ENCODE measurements at places on chromosomes 4 and X.

GRCh38 chr4:48779095-48779997 is 733 bp downstream of the FRYL start:
- DNase-seq: peak; percentile 75

DNA sequence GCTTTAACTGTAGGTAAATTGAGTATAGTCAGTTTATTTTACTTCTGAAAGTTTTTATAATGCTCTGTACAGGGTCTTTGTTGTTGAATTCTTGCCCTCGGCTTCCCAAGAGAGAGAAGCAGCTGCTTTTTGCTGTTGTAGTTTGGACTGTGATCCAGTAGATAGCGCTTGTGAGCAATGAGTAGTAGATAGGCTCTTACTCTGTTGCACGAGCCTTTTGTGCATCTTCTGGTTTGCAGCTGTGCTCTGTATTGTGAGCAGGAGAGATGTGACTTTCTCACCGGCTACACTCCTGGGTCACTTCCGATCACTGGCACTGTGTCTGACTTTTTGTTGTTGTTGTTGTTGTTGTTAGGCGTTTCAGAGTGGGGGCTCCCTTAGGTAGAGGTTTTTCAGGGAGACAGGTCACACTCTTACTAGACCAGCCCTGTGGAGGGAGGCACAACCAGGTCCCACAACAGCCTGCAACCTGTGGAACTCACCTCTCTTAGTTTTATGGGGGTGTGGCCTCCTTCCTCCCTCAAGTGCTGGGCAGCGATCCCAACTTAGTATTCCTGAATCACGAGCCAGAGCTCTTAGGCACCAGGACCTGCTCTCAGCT is 822.1 kb upstream of the GALNTL6 start:
- no peak for DNase-seq

- DNase-seq: no peak
Observed at GRCh38 chr4:47945930-47946726, 31.7 kb upstream of the NFXL1 start.

GRCh38 chrX:153819384-153820040 is 10.8 kb downstream of the PDZD4 start:
- DNase-seq: no peak

- DNase-seq: peak; percentile 13
Observed at GRCh38 chr4:3009422-3009821, 46.1 kb downstream of the GRK4 start.

DNA sequence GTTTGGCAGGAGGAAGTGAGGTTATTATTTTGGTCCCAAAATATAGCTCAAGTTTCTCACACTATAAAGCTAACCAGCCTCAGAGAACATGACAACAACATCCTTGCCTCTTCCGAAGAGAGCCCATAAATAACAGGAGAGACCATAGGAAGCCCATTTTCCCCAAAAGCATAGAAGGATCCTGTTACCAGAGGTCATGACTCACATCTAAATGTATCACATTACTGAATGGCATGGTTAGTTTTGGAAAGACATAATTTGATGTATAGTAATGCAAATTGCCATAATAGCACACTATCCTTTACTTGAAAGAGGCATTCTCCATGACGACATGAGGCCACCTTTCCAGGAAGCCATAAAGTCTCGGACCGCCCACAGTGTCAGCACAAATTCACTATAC is 238.8 kb upstream of the GRIA3 start:
- no peak for DNase-seq

DNA sequence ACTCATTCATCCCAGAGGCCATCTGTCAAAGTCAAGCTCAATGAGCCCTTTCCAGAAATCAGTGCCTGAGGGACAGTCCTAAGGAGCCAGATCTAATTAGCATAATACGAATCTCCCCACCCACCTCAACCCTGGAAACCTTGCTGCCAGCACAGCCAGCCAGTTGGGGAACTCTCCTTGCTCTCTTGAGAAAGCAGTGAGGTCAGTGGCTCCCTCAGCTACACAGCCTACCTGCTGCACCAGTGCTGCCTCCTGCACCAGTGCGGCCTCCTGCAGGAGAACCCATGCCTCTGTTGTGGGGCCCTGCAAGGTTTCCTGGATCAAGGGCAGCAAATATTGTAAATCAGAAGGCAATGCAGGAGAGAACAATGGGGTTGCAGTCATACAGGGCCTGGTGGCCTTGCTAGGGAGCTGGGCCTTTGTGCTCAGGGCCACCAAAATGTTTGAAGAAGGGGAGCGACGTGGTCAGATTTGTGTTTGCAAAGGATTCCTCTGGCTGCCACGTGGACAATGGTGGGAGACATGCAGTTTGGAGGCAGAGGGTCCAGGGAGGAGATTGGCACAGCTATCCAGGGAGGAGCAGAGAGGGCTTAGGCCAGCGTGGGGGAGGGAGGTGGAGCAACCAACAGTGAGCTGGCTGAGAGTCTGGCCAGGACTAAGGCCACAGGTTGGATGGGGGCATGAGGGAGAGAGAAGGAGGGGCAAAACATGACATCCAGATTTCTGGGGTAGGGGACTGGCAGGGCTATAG is 124.3 kb upstream of the MAMLD1 start:
- no peak for DNase-seq

- DNase-seq: no peak
Observed at GRCh38 chr4:79362626-79363025, 36.8 kb upstream of the NAA11 start.
